ENCODE measurements at places on chromosomes 7 and 10.
A peak's percentile ranks its signal among the peaks of the same experiment; 100 is the strongest.

DNA sequence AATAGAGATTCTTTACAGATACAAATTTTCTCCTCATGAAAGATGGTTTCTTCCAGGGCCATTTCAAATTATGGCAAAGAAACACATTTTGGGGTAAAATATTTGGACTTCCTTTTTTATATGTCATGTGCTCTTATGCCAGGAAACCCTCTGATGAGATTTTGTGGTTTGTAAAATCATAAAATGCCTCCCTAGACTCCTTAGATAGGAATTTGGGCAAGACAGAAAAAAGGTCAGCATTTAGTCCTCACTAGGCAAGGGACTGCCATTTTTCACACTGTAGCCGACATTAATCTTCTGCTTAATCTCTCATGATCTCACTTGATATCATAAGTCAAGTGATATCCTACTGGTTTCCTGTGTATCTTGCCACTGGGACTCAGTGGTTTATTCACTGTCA, 286.4 kb downstream of the ARHGAP12 start:
- DNase-seq, result no peak

- DNase-seq, result peak; percentile 9
These were observed 126.5 kb downstream of the FAM107B start for GRCh38 chr10:14648005-14648765.

- DNase-seq, result no peak
These were observed 254.3 kb downstream of the GALNT17 start for GRCh38 chr7:71386152-71386785.

DNA sequence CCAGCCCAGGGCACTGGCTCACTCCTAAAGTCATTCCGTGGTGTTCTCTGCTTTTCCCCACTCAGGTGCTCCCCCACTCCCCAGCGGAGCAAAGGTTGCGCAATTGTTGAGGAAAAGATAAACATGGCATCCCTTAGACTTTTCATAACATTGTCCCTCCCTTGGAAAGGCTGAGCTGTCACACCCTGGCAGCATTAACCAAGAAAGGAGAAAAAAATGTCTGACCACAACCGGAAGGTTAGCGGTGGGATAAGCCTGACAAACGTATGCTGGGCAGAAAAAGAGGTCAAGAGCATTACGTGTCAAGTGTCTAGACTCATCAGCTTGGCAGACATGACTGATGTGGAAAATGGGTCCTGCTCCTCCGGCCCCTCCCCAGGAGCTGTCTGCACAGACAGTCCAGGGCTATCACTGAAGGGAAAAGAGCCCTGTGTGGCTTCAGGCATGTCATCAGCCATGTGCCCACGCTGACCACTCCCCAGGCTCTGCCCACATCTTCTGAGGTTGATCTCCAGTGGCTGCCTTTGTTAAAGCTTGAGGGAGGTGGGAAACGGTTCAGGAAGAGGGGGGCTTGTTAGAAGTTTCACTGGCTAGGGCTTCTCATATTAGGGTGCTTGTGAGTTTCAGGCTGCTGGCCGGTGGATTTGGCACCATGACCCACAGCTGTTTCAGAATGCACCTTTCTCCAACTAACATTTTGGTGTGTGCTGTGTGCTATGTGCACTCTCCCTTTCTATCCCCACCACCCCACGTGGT, 30.1 kb downstream of the BTBD16 start:
- no peak for DNase-seq

GRCh38 chr7:289756-290553, at the start of gene FOXL3:
FOXL3 (plus strand) TSS chr7:290170; CDS start chr7:290170, 0 bp downstream.
- no peak for DNase-seq

DNA sequence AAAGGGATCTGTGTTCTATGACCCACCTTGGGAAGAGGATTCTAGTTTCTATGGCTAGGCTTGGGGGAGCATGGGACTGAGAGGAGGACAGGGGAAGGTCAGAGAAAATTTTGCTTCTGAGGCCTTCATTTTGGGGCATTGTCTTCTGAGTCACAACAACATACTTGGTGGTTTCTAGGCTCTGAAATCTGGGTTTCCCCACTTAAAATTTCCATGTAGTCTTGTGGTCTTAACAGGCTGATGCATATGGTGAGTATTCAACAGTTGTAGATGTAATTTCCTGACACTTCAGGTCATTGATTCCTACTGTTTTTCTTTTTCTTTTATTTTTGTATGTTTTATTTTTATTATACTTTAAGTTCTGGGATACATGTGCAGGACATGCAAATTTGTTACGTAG, 88.5 kb downstream of the ANKRD7 start:
- no peak for DNase-seq

DNA sequence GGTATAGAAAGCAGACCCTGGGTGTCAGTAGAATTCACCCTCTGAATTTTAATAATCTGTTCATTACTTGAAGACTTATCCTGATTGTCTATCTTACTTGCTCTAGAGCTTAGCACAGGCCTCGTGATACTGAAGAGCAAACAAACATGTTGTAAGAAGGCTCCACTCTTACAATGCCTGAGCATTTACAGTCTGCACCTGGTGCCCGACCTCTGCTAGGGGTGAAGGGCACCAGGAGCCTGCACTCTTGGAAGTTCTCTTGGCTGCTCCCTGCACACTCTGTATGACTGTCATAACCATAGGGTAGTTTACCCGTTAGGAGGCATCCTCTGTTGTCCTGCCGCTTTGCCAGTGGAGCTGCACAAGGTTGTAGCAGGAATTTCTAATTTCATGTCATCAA, 91.3 kb upstream of the NPY start:
- DNase-seq, result no peak

GRCh38 chr10:57983281-57983791, 284.4 kb downstream of the IPMK start:
- DNase-seq, result no peak

GRCh38 chr7:74070619-74070921, 13.0 kb upstream of the LIMK1 start:
- no peak for DNase-seq

DNA sequence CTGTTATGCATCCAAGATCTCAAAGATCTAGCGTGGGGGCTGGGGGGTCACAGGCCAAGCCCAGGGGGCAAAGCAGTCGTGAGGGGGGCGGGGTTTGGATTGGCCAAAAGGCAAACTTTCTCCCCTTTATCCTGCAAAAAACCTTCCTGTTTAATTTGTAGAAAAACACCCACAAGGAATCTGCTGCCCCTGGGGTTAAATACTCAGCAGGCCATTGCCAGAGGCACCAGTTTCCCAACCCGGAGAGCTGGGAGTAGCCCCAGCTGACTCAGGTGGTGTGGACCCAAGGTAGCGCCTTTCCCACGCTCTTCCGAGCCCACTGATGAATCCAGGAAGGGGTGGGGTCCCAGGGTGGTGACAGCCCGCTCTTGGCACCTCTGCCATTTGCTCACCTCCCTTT, 21.4 kb downstream of the KCP start:
- no peak for DNase-seq

- no peak for DNase-seq
These were observed 225.1 kb downstream of the GATA3 start for GRCh38 chr10:8279598-8279997.

DNA sequence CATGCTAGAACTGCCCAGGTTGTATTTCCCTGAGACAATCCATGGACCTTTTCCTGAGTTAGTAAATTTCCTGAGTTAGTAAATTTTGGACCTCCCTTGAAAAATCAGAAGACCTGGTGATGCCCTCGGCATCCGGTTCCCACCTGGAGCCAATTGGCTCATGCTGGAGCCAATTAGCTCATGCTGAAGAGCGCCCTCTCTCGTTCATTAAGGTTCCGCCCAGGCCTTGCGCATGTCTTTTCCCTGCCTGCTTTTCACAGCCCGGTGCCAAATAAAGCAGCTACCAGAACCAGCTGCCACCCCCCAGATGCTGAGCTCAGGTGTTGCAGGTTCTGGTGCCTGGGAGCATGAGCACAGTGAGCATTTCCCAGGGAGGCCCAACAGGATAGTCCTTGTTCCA, 96.2 kb downstream of the APBB1IP start:
- no peak for DNase-seq

GRCh38 chr10:60917331-60918280, 26.4 kb downstream of the RHOBTB1 start:
- no peak for DNase-seq

DNA sequence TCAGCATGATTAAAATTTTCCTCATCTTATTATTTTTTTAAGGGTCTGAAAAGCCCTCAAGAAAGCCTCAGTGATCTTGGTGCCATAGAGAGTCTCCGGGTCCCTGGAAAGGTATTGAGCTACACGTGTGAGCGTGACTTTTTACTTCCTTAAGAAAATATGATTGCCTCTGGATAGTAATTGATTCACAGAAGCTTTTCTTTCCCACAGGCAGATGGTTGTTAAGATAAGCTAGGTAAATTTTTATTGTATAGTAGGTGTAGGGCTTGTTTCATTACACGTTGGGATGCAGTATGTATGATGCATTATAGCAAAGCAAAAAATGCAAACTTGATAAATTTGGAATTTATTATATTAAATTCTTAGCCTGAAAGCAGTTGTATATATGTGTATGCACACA, 7.7 kb downstream of the VPS50 start:
- no peak for DNase-seq

GRCh38 chr10:89278034-89278535, 23.8 kb upstream of the IFIT2 start:
- DNase-seq, result no peak

DNA sequence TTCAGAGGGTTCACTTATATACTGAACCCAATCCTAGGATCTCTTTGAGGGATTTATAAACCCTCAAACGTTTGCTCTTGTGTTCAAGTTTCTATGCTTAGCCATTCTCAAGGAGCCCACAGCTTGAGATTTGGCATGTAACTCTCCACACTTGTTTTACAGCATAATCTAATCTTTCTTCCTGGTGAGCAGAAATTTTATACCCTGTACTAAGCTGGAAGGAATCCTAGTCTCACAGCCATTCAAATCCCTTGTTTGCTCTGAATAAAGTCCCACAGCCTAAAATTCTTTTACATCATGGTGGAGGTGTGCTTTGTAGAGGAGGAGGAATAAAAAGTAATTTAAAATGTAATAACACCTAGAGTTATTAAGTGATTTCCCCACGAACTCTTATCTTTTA, 5.3 kb upstream of the AGR2 start:
- DNase-seq, result no peak

DNA sequence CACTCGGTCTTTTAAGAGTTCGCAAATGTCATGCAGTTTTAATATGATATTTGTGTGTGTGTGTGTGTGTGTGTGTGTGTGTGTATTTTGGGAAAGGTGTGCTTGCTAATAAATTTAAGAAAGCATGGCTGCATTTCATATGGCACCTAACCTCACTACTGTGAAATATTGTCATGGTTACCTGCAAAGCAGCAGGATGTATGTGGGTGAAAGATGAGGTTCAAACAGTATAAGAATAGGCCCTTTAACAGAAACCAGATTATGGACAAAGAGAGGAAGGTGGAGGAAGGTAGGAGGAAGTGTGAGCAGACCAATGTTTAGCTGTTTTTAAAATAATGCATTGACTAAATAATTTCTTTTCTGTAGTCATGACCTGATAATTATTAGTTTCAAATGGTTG, 73.5 kb upstream of the CACNA2D1 start:
- no peak for DNase-seq

- DNase-seq, result no peak
These were observed 698.2 kb upstream of the AUTS2 start for GRCh38 chr7:68900096-68900495.

DNA sequence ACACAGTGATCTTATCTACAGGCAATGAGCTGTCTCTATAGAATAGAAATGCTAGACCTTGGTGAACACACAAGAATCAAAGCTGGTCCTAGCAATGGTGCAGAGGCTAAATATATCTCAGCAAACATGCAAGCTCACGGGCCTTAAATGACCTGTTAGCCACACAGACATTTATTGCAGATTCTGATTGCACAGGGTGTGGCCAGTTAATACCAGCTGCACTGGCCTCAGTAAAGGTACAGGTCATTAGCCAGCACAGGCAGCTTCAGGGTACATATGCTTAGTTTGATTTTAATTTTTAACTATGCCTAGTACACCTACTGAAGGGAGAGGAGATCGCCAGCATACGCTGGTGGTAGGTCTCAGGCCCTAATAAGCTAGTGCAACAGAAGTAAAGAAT, 265.4 kb upstream of the DGKB start:
- DNase-seq, result no peak

GRCh38 chr10:100124097-100124496, 42.4 kb upstream of the CPN1 start:
- no peak for DNase-seq

GRCh38 chr7:111105269-111105668, 14.3 kb downstream of the LRRN3 start:
- no peak for DNase-seq

- no peak for DNase-seq
These were observed 108.7 kb downstream of the SH2D4B start for GRCh38 chr10:80646366-80646765.

GRCh38 chr7:135970682-135971365, 6.3 kb downstream of the MTPN start:
- no peak for DNase-seq

- DNase-seq, result no peak
These were observed 6.3 kb downstream of the PLEKHA8 start for GRCh38 chr7:30034501-30034900.

DNA sequence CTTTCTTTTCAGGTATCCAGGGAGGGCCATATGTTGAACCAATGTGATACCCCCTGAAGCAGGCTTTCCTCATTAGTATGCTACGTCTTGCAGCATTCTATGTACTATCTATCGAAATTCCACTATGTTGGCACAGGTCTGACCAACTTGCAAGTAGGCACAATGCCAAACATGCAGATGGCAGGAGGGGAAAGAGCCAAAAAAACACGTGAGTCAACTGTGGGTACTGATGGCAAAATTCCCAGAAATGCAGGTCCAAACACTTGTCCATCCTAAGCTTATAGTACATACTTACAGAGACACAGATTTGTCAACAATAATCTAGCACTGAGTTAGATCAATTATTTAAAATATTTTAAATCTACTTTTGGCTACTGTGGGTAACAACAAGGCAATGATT, 394.9 kb downstream of the DGKB start:
- DNase-seq, result no peak

- DNase-seq, result no peak
These were observed 173.9 kb downstream of the RNLS start for GRCh38 chr10:88409236-88409635.

DNA sequence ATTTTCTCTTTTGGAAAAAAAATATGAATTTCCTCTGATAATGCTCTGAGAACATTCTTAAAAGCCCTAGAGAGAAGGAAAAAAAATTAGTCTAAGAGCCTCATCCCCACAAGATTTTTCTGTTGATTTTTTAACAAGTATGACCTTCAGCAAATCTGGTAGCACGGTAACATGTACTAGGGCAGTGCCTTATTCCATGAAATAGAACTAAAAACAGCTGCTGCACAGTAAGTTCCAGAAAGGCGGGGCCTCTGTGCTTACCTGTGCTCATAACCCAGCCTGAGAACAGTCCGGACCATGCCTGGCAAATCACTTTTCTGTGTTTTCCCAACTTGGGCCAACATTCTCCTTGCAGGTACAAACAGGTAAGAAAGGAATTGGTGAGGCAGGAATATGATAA, 519.1 kb upstream of the AKR1E2 start:
- no peak for DNase-seq

GRCh38 chr7:5422396-5423305, 983 bp downstream of the TNRC18 start:
- DNase-seq, result no peak

GRCh38 chr7:143002106-143002505, 24.8 kb downstream of the OR9A2 start:
- no peak for DNase-seq
